ENCODE measurements at places on chromosomes 2 and 18. TPM values are rescaled to one million over a fixed set of nuclear protein-coding genes. Genes with fewer than 3 reads are reported as not detected.

ACMSD gene
- total RNA-seq, result not detected

DUSP11 gene
- 28.8 TPM for total RNA-seq

- H3K27me3 ChIP-seq, result no peaks in the 10 kb centered on the region
- no peaks in the 10 kb centered on the region for H3K4me1 ChIP-seq
- H3K36me3 ChIP-seq, result peaks cover 50% of the 10 kb centered on the region
- no peak overlapping the region for H3K4me3 ChIP-seq
Observed at GRCh38 chr2:200446612-200447011, 63.3 kb downstream of the KCTD18 start.

DNA sequence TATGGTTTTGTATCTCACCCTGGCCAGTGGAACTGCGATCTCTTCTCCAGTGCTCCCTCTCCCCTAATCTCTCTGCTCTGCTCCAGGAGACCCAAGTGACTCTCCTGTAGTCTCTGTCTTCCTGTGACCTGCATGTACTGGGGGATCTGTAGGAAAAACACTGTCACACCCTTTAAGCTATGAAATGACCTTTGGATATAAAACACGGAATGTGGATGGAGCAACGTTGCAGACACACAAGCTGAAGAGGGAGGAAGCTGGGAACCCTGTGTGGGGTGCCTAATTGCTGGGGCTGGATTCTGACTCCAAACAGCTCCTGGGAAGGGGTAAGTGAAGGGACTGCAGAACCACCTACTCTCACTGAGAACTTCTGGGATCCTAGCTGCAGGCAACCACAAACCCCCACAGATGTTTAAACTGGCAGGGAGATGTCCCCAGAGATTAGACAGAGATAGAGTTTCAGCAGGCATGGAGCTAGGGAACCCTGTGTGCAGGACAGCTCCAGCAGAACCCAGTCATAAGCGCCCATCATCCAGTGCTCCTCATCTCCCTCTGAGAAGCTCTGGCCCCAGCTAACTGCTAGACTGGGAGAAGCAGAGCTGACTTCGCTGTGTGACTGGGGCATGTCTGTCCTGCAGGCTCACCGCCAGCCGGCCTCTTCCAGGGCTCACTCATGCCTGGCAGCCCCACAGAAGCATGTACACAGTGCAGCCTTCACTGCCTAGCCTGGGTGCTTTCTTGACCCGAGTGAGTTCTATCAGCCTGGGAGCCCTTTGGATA lies 482.7 kb upstream of the SETBP1 start:
- no peak overlapping the region for H3K27ac ChIP-seq
- H3K36me3 ChIP-seq, result no peaks in the 10 kb centered on the region
- no peaks in the 10 kb centered on the region for H3K4me1 ChIP-seq
- no peak overlapping the region for H3K4me3 ChIP-seq
- no peak for DNase-seq

DNA sequence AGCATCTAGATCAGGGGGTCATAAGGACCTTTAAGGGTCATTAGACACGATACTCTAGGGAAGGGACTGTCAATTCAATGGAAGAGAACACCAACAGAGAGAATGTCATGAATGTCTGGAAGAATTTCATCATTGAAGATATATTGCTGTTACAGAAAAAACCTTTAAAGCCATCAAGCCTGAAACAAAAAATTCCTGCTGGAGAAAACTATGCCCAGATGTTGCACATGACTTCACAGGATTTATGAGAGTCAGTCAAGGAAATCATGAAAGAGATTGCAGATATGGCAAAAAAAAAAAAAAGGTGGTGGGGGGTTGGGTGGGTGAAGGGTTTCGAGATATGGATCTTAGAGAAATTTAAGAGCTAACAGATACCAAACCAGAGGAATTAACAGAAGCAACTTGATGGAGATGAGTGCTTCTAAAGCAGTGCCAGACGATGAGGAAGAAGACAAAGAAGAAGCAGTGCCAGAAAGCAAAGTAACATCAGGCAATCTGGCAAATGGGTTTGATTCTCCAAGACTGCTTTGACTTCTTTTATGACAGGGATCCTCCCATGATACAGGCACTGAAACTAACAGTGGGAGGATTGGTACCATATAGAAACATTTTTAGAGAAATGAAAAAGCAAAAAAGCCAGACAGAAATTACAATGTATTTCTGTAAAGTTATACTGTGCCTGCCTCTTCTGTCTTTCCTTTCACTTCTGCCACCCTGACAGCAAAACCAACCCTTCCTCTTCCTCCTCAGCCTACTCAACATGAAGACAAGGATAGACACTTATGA lies 28.5 kb downstream of the MAP4K3 start:
- H3K4me1 ChIP-seq, result peaks cover 28% of the 10 kb centered on the region
- no peak for DNase-seq
- no peak overlapping the region for H3K27ac ChIP-seq
- no peaks in the 10 kb centered on the region for H3K27me3 ChIP-seq

DNA sequence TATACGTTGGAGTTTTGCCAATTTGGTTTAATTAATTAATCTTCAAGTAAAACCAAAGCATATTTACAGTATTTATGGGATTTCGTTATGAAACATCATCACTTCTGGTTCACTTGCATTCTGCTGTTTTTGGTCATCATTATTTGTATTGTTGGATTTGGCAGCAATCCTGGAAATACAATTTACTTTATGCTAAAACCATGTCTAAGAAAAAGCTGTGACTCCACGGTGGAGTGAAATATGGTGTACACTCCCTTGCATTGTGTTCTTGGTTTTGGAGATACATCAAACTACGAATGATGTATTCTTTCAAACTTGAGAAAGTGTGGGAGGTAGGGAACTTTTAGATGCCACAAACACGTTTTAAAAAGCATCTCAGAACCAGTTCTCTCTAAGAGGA lies 106.4 kb downstream of the CTAGE1 start:
- H3K27me3 ChIP-seq, result no peaks in the 10 kb centered on the region
- no peaks in the 10 kb centered on the region for H3K4me1 ChIP-seq
- no peak for DNase-seq
- H3K36me3 ChIP-seq, result no peaks in the 10 kb centered on the region

DNA sequence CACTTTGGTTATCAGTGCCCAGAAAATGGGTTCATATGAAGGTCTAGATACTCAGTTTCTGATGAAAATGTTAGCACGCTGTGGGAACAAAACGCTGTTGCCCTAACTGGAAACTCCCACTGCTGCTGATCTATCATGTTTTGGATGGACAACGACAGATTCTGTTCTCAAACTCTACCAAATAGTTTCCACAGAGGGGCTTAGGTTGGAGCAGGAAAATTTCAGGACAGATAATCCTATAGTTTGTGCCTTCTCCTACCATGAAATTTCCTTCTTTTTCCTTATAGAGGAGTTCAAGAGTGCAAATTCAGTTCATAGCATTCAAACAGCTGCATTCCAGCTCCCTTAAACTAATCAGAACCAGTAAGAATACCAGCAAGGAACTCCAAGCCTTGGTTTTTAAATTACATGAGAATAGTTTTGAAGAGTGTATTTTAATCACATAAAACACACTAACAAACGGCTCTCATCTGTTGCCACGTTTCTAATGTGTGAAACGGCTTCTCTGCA lies 58.7 kb upstream of the RALBP1 start:
- H3K4me1 ChIP-seq, result no peaks in the 10 kb centered on the region
- no peaks in the 10 kb centered on the region for H3K36me3 ChIP-seq
- peaks cover 2% of the 10 kb centered on the region for H3K27me3 ChIP-seq
- H3K27ac ChIP-seq, result no peak overlapping the region
- H3K4me3 ChIP-seq, result no peak overlapping the region
- DNase-seq, result no peak

DNA sequence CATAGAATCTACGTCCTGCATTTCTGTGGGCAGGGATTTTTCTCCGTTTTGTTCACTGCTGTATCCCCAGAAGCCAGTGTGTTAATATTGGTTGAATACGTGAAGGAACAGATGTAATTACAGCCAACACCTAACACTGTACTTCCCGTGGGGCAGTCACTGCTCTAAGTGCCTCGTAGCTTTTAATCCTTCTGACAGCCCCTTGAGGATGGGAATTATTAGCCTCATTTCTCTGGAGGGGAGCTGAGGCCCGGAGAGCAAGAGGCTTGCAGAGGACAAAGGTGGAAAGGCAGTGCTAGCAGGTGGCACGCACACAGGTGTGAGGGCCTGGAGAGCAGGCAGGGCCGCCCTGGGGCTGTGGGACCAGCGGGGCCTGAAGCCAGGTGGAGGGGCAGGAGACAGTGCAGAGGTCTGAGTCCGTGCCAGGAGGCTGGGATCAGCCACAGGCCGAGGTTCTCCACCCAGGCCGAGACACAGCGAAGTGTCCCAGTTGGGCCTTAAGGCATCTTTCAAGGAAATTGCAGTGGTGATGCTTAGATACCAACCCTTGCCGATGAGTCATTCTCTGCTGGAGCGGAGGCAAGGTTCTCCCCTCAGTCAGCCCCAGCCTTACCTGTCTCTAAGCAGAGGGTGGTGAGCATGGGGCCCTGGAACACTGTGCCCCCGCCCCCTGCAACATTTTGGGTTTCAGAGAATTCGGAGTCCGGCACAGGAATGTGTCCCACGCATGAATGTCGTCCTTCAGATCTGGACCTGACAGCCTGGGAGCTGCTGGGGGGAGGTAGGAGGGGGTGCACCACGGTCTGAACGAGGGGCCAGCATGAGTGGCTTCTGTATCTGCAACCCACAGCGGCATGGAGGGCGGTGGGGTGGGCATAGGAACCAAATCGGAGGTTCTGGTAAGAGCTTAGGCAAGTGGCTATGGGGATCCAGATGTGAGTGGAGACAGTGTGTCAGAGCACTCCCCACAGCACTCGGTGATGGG lies 122.6 kb downstream of the GBX2 start:
- no peak overlapping the region for H3K27ac ChIP-seq
- H3K36me3 ChIP-seq, result no peaks in the 10 kb centered on the region
- H3K4me1 ChIP-seq, result peaks cover 6% of the 10 kb centered on the region
- peaks cover 4% of the 10 kb centered on the region for H3K27me3 ChIP-seq
- no peak overlapping the region for H3K4me3 ChIP-seq

GRCh38 chr2:109558076-109558882 lies 55.5 kb downstream of the SEPTIN10 start:
- DNase-seq, result no peak
- no peak overlapping the region for H3K27ac ChIP-seq
- H3K27me3 ChIP-seq, result peaks cover 3% of the 10 kb centered on the region
- H3K36me3 ChIP-seq, result no peaks in the 10 kb centered on the region

- no peak overlapping the region for H3K4me3 ChIP-seq
- no peaks in the 10 kb centered on the region for H3K36me3 ChIP-seq
- no peaks in the 10 kb centered on the region for H3K27me3 ChIP-seq
- H3K27ac ChIP-seq, result no peak overlapping the region
- H3K4me1 ChIP-seq, result peaks cover 4% of the 10 kb centered on the region
- DNase-seq, result no peak
Observed at GRCh38 chr2:102891296-102891695, 129.5 kb downstream of the TMEM182 start.

DNA sequence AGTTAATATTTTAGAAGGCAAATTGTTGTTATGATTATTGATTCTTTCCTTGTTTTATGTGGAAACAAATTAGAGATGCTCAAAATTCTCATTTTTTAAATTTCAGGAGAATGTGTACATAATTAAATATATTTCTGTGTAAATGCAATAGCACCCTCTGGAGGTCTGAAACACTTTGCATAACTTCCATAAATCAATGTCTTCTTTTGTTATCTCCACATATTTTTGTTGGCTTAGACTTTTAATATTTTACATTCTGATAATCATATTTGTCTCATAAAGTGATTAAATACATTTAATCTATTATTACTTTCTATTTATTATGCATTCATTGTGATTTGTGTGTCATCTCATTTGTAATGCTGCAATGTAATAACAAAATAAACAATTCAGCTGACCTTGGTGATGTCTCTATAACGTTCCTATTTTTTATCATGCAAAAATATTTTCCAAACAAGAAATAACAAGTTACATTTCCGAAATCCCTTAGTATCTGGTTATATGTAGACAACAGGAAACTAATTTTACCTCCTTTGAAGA lies 201.8 kb upstream of the GALNT5 start:
- H3K4me3 ChIP-seq, result no peak overlapping the region
- no peak overlapping the region for H3K27ac ChIP-seq
- no peak for DNase-seq
- H3K27me3 ChIP-seq, result peaks cover 3% of the 10 kb centered on the region

- H3K4me1 ChIP-seq, result peaks cover 21% of the 10 kb centered on the region
- H3K27me3 ChIP-seq, result peaks cover 2% of the 10 kb centered on the region
- H3K36me3 ChIP-seq, result peaks cover 2% of the 10 kb centered on the region
Observed at GRCh38 chr2:113155331-113155730, 18.4 kb upstream of the PSD4 start.

- DNase-seq, result no peak
- no peak overlapping the region for H3K27ac ChIP-seq
- H3K36me3 ChIP-seq, result no peaks in the 10 kb centered on the region
- H3K4me3 ChIP-seq, result no peak overlapping the region
- no peaks in the 10 kb centered on the region for H3K27me3 ChIP-seq
Observed at GRCh38 chr2:127589358-127589757, 53.9 kb downstream of the MYO7B start.

DNA sequence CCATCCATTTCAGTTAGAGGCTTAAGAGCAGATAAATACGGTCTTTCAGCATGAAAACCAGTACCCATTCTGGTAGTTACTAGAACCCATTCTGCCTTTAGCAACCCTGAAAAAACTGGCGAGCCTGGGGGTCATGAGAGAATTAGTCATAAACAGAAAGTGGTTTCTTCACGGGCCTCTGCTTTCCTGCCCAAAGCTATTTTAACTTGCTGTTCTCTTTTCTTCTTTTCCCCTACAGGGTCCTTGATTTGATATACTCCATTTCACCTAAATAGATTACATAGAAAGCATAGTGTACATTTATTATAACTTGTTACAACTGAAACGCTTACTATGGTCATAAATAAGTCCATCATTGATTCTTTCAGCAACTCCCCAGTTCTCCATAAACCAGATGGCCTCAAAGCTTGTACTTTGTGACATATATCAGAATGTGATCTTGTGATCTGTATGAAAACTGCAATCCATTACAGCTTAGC lies 48.3 kb downstream of the WDFY1 start:
- no peaks in the 10 kb centered on the region for H3K27me3 ChIP-seq
- no peak for DNase-seq
- H3K36me3 ChIP-seq, result peaks cover 44% of the 10 kb centered on the region
- H3K4me1 ChIP-seq, result peaks cover 17% of the 10 kb centered on the region
- H3K27ac ChIP-seq, result no peak overlapping the region
- H3K4me3 ChIP-seq, result peak overlapping the region; percentile 40

DNA sequence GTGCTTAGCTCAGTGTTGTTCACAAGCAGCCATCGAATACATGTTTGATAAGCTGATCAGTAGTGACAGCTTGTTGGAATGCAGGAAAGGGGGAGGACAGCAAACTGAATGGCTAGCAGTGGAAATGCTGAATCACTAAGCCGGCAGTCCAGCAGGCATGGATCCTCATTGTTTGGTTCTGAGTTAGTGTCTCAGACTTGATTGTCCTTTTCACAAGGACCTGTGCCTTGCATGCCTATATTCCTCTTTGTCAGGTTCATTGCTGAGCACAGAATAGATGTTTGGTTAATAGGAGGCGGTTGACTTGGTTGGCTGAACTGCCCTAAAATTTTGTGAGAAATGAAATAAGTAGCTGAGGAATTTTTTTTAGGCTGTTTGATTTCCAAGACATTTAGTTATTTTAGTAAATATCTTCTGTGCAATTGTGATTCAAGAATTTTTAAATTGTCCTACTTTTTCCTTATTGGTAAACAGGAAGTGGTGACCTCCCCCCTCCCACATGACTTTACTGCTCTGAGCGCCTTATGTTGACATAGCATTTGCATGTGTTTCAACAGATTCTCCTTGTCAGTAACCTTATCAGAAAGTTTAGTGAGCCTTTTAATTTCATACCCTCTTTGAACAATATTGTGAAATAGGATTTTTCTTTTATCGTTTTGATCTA lies 21.4 kb upstream of the STON1 start:
- peaks cover 16% of the 10 kb centered on the region for H3K4me1 ChIP-seq
- no peak overlapping the region for H3K4me3 ChIP-seq
- peaks cover 45% of the 10 kb centered on the region for H3K36me3 ChIP-seq
- H3K27ac ChIP-seq, result peak overlapping the region; percentile 30
- H3K27me3 ChIP-seq, result no peaks in the 10 kb centered on the region
- no peak for DNase-seq

All from activated naive CD8-positive, alpha-beta T cell treated with anti-CD3 and anti-CD28 coated beads, Interleukin-2, amount 10 ng/mL, durations not matched to agents 7 days and 5 days (primary cell).